Vagina (tissue), 2 donors: ENCODE measurements at places on chromosomes 16 and 17.
A peak's percentile ranks its signal among the peaks of the same experiment; 100 is the strongest.

- no peak for DNase-seq
Observed at GRCh38 chr17:37699285-37699973, 45.4 kb downstream of the HNF1B start.

DNA sequence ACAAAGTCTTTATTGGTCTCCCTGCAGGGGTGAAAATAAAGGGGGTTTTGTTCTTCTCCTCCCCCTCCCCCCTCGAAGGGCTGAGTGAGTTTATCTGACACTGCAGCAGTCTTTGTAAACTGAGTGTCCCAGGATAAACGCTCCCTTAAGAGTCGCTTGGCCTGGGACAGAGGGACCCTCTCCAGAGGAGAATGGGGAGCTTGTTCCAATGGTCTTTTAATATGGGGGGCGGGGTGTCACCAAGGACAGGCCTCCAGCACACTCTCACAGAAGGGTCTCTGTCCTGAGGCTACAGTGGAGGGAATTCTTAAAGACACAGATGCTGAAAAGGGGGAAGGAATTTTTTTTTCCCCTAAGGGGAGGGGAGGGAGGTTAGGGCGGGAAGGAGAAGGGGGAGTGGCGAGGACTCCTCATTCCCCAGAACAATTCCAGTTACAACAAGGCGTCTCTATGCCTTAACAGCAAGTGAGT, 455.5 kb downstream of the SOX9 start:
- no peak for DNase-seq

DNA sequence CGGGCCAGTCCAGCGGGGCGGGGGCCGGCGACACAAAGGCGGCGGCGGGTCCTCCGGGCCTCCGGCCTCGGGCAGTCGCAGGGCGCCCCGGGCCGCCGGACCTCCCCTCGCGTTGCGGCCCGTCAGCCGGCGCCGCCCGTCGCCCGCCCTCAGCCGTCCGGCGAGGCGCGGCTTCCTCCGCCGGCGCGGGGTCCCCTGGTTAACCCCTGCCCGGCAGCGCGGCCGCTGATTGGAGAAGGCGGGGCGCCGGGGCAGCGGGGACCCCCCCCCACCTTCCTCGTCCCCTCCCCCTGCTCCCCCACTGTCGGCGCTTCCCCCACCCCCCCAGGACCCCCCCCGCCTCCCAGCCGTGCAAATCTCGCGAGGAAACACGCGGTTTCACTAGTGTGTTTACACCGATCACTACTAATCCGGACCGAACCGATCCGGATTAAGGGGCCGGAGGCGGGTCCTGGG, at the start of gene TLK2:
Gene TLK2, plus strand, starts transcription at position 402 of the 456 bp plus-strand sequence. CDS start 2,301 bp downstream, outside the sequence.
- no peak for DNase-seq

DNA sequence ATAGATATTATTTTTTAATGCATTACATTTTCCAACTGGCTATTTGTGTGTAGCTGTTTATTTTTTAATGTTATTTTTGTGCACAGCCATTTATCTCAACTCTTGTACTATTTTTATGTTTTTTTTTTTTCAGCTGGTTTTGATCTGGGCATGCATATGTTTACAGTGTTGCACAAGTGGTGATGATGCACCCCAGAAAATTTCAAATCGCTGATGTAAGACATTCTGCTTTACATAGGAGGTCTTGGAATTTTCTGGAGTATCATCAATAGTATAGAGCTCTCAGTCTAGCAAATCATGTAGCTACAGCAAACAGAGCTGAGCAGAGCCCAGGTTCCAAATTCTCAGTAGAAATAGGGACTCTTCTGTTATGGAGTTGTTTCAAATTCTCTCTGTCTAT, 30.2 kb downstream of the CACNG5 start:
- DNase-seq: no peak

DNA sequence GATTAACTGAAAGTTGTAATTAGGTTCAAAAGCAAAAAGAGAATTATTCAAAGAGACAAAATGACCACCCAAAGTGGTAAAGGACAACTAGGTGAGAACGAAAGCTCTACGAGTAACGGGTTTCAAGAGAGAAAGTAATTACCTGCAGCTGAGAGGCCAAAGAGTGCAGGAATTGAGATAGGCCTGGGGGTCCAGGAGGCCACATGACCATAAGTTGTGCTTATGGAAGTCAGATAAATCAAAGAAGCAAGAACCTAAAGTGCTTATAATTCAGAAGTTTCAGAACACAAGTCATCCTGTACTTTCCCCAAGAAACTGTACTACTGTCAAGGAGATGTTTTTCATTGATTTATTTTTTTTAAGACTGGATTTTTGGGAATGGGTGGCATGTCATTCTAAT, 91.1 kb downstream of the TANGO6 start:
- no peak for DNase-seq

GRCh38 chr17:75707079-75707571, 14.1 kb upstream of the ITGB4 start:
- no peak for DNase-seq

DNA sequence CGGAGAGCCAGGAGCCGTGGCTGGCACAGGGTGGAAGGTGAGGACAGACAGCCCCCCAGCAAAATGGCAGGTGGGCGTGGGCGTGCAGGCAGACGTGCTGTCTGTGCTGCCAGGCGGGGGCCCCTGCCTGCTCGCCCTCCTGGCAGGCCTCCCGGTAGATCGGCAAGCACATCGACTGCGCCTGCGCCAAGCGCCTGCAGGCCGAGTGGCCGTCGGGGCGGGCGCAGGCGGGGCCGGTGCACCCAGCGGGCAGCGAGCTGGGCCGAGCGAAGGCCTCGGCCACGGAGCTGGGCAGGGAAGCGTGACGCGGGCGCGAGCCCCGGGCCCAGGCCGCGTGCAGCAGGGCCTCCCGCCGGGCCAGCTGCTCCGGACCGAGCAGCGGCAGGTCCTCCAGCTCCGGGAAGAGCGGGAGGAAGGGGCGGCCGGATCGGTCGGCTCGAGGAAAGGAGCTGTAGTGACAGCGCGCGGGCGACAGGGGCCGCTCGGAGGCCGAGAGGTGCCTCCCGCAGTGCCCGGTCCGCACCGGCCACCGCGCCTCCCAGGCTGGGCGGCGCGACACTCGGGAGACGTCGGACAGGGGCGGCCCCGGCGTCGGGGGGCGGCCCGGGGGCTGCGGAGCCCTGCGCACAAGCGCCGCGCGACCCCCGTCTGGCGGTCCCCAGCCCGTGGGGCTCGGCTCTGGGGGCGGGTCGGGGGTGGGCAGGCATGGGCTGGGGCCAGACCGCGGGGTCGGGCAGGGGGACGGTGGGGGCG, 16.9 kb downstream of the GRIN2C start:
- no peak for DNase-seq

DNA sequence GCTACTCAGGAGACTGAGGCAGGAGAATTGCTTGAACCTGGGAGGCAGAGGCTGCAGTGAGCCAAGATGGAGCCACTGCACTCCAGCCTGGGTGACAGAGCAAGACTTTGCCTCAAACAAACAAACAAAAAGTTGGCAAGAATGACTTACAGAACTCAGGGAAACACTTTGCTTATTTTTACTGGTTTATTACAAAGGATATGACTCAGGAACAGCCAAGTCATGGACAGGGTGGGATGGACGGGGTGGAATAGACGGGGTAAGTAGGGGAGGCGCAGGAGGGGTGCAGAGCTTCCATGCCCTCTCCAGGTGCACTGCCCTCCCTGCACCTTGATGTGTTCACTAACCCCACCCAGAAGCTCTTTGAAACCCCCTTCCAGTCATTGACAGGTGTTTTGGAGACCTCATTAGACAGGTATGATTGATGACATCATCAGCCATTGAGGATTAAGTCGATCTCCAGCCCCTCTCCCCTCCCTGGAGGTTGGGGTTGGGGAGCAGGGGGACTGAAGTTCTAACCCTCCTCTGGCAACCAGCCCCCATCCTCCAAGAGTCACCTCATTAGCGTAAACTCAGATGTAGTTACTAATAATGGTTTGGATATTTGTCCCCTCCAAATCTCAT, 41.3 kb upstream of the ZCCHC14 start:
- no peak for DNase-seq

GRCh38 chr16:19980632-19981265, 92.9 kb downstream of the GPR139 start:
- DNase-seq: no peak

DNA sequence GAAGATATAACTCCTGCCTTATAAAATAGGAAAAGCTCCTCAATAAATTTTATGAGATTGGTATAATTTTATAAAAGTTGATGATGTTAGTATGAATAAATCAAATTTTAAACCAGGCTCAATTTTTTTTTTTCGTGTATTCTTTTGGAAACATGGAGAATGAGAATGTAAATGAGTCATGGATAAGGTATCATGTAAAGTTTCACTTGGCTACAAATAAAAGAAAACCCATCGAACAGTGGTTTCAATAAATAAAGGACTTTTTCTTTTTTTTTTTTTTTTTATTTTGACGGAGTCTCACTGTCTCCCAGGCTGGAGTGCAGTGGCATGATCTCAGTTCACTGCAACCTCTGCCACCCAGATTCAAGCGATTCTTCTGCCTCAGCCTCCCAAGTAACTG, 67.3 kb downstream of the PHKB start:
- no peak for DNase-seq

- DNase-seq: no peak
Observed at GRCh38 chr16:72066747-72067146, 3.7 kb downstream of the HPR start.

- DNase-seq: no peak
Observed at GRCh38 chr16:12271006-12271405, 294.5 kb downstream of the SNX29 start.

DNA sequence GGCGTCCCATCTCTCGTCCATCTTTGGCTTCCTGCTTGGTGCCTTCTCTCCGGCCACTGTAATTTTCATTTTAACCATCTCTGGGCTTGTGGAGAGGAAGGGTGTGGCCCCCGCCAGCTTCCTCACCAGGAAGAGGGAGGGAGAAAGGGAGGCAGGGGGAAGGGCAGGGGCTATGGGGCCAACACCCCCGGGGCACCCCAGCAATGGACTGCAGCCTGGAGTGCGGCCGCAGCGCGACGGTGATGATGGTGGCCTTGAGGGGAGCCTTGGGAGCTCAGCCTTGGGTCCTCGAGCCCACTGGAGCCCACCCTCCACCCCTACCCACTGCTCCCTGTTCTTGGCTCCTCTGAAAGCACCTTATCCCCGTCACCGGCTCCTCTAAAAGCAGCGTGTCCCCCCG, 9.5 kb downstream of the METRNL start:
- DNase-seq: no peak

GRCh38 chr17:16911141-16911937, 60.6 kb downstream of the TNFRSF13B start:
- peak; percentile 87 for DNase-seq

- no peak for DNase-seq
Observed at GRCh38 chr17:80497726-80498241, 21.4 kb upstream of the NPTX1 start.

DNA sequence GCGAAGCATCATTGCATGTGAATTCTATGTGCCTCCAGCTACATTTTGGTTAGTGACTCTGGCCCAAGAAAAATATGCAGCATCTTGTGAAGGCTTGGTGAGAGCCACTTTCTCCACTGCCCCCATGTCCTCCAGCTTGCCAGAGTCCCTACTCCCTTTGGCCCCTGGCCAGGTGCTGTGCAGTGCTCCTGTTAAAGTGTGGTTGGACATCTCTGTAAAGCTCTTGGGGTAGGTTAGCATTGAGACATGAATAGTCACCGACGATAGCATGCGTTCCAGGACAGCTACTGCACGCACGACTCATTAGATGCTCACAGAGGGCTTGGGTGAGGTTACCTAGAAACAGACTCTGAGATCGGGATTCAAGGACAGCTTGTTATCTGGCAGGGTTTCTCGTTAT, 48.6 kb downstream of the FOXL1 start:
- DNase-seq: no peak

GRCh38 chr17:28643983-28644786, 773 bp downstream of the BLTP2 start:
- DNase-seq: peak; percentile 90

DNA sequence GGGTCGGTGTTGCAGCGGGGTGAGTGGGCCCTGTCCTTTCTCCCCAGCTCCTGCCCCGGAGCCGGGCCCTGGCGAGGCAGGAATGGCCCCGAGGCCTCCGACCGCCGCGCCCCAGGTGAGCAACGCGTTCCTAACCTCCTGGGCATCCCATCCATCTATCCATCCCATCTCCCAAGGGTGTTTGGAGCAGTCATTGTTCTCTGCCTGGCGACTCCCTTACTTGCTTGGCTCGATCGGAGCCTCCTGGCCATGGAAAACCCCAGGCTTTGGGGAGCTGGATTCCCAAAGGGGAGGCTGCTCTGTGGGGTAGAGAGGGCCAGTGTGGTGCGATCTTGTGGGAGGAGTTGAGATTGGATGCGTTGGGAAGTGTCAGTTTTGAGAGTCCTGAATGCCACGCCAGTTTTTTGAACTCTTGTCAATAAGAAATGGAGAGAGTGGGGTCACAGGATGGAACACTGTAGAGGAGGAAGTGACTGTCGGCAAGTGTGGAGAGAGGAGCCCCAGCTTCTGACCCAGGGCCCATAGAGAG, 684 bp downstream of the ZFP90 start:
- DNase-seq: no peak

- DNase-seq: peak; percentile 72
Observed at GRCh38 chr17:77647531-77647930, 311.0 kb upstream of the TNRC6C start.

DNA sequence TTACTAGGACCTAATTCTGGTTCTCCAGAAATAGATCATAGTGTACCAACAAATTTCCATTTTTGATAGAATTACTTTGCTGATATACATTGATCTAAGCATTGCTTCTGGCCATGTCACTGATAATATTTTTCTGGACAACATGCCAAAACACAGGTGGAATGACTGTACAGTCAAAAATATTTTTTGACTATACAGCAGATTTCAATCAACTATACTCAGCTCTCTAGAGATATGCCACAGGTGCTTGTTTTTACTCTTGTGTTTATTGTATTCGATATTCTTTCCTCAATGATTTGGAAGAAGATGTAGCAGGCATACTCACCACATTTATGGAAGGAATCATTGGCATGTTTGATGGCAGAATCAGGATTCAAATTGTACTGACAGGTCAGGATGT, 21.6 kb upstream of the TOX3 start:
- no peak for DNase-seq

GRCh38 chr17:39867880-39868553, at the start of gene ZPBP2:
TSS of gene ZPBP2 (plus strand) at chr17:39868202. CDS start at chr17:39868355, 153 bp downstream.
- no peak for DNase-seq

DNA sequence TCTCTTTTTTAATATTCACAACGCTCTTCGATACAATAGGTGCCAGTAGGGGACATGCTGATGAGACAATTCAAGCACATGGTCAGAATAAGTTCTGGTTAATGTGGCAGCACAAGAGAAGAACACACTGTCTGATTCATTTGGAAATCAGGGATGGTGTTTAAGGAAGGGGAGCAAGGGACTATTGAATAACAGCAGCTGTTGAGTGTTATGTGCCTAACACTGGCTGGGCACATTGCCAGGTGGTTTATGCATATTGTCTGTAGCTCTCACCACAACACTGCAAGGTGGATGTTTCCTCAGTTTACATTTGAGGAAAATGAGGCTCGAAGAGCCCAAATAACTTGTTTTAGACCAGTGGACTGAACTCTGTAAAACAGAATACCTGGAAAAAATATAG, 44.2 kb downstream of the LYRM9 start:
- no peak for DNase-seq

- no peak for DNase-seq
Observed at GRCh38 chr17:38418693-38419507, 9.4 kb upstream of the ARHGAP23 start.
